ENCODE measurements at places on chromosomes 5 and 9. TPM values are rescaled to one million over a fixed set of nuclear protein-coding genes. Genes with fewer than 3 reads are reported as not detected.

GRCh38 chr9:121818841-121819427 lies 167.5 kb downstream of the DAB2IP start:
- no peak for DNase-seq

GRCh38 chr5:54362992-54363625 lies 52.7 kb upstream of the ARL15 start:
- no peak for DNase-seq

GRCh38 chr9:136202454-136203407 lies 2.2 kb downstream of the LHX3 start:
- peak; percentile 35 for DNase-seq

GRCh38 chr5:119355685-119356611 lies at the start of gene TNFAIP8:
Gene TNFAIP8, plus strand, starts transcription at chr5:119356019. Its CDS starts 72 bp downstream, at chr5:119356091.
- DNase-seq = peak; percentile 78

DNA sequence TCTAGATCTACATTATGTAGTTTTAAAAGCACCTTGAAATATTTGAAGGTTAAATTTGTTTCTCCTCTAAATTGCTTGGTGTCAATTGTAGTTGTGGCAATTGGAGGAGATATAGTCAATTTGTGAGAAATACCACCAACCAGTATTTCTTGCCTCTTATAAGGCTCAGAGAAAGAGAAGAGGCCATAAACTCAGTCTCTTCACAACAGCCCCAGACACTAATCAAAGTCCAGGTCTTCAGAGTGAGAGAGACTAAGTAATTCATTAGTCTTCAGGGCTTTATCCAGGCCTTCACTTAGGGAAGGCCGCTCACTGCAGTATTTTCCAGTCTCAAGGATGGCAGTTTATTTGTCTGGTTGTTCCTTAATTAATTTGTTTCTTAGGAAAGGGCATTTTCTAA lies 168.0 kb upstream of the RGMB start:
- DNase-seq = no peak

DNA sequence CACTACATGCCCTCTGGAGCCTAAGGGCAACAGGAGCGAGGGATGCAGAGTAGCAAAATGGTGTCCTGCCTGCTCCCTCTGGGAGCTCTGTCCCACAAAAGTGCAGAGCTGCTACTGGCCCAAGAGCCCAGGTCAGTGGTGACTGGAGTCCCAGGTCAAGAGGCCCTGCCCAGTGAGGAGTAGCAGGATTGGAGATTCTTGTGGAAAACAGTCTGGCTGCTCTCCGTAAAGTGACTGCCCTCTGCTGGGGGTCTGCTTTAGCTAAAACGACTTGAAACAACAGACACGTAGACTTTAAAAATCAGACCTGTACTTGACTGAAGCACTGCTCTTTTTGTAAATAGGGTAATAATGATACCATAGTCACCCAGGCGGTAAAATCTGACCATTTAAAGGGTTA lies 917.0 kb downstream of the MAT2B start:
- DNase-seq = peak; percentile 75

DNA sequence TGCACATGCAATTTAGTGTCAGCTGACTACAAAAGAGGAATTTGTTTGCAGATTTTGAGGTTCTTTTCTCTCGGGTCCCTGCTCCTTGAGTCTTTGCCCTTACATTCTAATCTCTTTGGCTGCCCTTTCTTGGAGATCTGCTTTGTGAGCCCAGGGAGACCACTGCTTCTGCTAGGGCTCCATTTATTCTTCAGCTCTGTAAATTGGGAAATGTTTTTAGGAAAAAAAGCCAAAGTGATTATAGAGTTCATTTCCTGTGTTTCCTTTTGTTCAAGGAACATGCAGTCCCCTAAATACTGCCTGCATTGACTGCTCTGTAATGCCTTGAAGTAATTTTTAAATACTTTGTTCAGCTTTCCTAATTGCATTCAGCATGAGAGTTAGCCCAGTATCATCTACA lies 197.4 kb downstream of the CSNK1G3 start:
- DNase-seq = no peak

GRCh38 chr5:138544181-138545134 lies 1.4 kb upstream of the ETF1 start:
- no peak for DNase-seq

GRCh38 chr5:127133071-127133470 lies 59.8 kb upstream of the C5orf63 start:
- no peak for DNase-seq

GRCh38 chr5:68087866-68088265 lies 127.7 kb upstream of the PIK3R1 start:
- no peak for DNase-seq

DNA sequence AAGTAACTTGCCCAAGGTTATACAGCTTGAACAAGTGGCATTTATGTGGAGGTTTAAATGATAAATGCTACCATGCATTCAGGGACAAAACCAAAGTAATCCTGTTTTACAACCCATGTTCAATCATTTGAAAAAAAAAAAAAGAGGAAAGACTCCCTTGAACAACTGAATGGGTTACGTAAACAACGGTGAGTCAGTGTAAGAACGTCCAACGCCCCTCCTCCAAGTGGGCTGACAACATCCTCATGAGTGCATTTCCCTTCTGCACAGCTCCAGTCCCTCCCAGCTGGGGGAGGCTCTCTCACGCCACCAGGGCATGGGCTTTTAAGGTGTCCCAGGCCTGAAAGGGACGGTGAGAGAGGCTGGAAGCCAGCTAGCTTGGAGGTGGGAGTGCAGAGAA lies 90.0 kb downstream of the PRRT1B start:
- DNase-seq = peak; percentile 29

- peak; percentile 67 for DNase-seq
Measured at GRCh38 chr5:135883441-135883840, 12.2 kb downstream of the IL9 start.

HRCT1 gene
- polyA plus RNA-seq = not detected

PRRX2 gene
- 5.8 TPM for polyA plus RNA-seq

ANGPTL2 gene
- 2.9 TPM for polyA plus RNA-seq

GRXCR2 gene
- polyA plus RNA-seq = not detected

NOTCH1 gene
- 9.9 TPM for polyA plus RNA-seq

FAM78A gene
- polyA plus RNA-seq = 0.75 TPM

FIBCD1 gene
- 9.0 TPM for polyA plus RNA-seq

CDH9 gene
- 0.26 TPM for polyA plus RNA-seq

KCNIP1 gene
- 0.42 TPM for polyA plus RNA-seq

FRRS1L gene
- 0.37 TPM for polyA plus RNA-seq

MTREX gene
- 47.5 TPM for polyA plus RNA-seq

PRRT1B gene
- polyA plus RNA-seq = not detected

PITX1 gene
- polyA plus RNA-seq = not detected
